Activated CD4-positive, alpha-beta T cell treated with anti-CD3 and anti-CD28 coated beads, Interleukin-2, Interleukin-6, amounts not matched to agents 100 ng/mL and 50 ng/mL, durations not matched to agents 16 hours and 8 hours (primary cell): ENCODE measurements at places on chromosomes 5 and 9.

- no peak for DNase-seq
These were observed 315.7 kb downstream of the MCTP1 start for GRCh38 chr5:94969174-94969573.

DNA sequence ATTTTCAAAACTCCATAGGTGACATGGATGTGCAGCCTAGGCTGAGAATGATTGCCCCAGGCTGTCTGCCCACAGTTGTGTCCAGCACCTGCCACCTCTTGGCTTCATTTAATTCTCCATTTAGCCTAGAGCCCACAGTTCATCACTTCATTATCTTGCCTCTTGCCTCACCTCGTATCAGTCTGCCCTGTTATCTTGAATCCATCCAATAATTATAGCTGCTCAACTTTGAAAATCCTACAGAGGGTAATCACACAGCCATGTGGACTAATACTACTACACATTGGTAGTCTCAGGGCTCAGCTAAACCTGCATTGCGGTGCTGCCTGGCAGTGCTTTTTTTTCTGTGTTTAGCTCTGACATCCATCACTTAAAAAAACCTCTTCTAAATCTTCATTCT lies 7.4 kb downstream of the UGCG start:
- DNase-seq: no peak

DNA sequence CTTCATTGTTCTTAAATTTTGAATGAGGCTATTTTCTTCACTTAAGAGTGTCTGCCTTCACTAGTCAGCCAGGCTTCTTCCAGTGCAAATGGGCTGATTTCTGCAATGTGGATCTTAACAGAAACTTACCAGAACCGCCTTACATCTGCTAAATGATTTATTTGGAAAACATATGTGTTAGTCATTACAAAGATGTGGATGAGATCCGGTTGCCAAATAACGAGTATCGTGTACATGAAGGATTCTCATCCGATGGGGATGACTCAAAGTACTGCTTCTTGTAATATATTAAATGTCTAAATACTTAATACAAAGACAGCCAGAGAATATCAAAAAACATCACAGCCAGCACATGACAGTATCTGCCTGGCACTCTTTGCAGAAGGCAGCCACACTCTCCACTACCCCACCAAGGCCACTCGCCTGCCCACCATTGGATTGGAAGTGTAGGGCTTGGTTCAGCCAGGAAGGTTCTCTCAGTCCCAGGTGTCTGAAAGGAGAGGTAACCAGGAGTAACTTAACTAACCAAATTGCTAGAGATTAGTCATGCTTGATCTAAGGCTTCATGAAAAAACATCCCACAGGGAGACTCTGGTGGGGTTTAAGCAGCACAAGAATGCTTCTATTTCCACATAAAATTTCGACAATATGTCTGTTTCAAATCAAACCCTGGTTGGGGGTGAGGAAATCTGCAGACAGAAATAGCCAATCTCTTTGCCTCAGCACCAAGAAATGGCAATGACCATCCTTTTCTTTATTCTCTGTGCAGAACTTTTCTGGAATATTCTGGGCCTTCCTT lies 174.8 kb downstream of the GADD45G start:
- DNase-seq: no peak

DNA sequence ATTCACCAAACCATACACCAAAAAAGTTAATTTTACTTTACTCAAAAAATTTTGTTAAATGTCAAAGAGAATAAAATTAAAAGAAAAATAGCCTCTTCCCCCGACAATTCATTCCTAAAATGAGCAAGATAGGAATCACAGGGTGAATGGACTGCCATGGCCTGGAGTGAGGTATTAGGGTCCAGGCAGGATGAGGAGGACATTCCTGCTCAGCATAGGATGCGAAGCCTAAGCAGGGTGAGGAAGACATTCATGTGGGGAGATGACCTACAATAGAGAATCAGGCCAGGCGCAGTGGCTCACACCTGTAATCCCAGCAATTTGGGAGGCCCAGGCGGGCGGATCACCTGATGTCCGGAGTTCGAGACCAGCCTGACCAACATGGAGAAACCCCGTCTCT lies 8.4 kb downstream of the NUDCD2 start:
- DNase-seq: no peak

- no peak for DNase-seq
These were observed 209.5 kb upstream of the S1PR3 start for GRCh38 chr9:88781628-88782391.
